ENCODE measurements at places on chromosomes 5 and 9. TPM values are rescaled to one million over a fixed set of nuclear protein-coding genes. Genes with fewer than 3 reads are reported as not detected.

Gene C1QTNF2
- 2.2 TPM for total RNA-seq

DNA sequence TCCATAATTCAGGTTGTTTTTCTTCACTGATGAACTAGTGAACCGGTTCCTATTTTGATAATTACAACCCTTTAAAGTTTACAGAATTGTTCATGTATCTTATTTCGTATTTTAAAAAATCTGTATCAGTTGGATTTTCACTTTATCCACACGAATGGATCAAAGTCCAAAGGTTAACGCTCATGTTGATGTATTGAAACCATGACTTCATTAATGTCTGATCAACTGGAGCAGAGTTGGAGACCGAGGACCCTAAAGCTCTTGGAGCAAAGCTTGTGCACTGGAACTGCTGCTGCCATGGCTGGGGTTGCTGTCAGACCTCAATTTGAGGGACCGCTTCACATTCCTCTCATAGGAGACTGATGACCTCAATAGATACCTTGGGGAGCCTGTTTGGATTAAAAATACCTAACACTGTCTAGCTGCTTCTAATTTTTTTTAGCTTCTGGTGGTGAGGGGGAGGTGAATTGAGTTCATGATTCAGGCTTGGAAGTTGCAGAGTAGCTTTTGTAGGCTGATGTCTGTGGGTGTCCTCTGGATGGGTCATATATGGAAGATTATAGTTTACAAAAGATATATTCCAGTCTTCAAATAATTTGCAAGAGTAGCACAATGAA, 45.1 kb downstream of the KIAA1958 start:
- H3K27ac ChIP-seq: no peak overlapping the region
- no peaks in the 10 kb centered on the region for H3K4me1 ChIP-seq
- no peak for DNase-seq
- no peak overlapping the region for H3K4me3 ChIP-seq
- H3K27me3 ChIP-seq: no peaks in the 10 kb centered on the region
- no peaks in the 10 kb centered on the region for H3K36me3 ChIP-seq

Gene EQTN
- not detected for total RNA-seq

Gene DNAJA1
- 125 TPM for total RNA-seq

- no peaks in the 10 kb centered on the region for H3K4me1 ChIP-seq
- no peaks in the 10 kb centered on the region for H3K36me3 ChIP-seq
- H3K27me3 ChIP-seq: no peaks in the 10 kb centered on the region
- DNase-seq: peak; percentile 60
- no peak overlapping the region for H3K4me3 ChIP-seq
Measured at GRCh38 chr9:128712451-128713410, 10.4 kb downstream of the PKN3 start.

- H3K27me3 ChIP-seq: no peaks in the 10 kb centered on the region
Measured at GRCh38 chr9:13439685-13440476, 160.4 kb upstream of the MPDZ start.

DNA sequence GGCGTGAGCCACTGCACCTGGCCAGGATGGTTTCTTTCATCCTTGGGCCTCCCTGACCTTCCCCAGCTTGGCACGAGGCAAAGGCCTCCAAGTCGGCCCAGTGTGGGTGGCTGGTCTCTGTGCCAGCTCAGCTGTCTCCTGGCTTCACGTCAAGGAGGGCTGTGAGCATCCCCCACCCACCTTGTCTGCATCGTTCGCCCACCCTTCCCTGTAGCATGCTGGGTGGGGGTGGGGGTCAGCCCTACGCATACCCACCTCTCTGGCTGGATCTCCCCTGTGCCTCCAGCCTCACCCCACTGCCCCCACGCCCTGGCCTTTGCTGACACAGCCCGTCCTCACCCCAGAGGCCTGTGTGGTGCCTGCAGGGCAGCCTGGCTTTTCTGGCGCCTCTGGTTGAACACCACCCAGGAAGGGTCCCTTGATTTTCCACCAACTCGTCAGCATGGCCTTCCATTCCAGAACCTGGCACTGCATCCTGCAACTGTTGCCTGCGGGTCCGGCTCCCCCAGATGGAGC, 8.8 kb upstream of the WDR5 start:
- no peaks in the 10 kb centered on the region for H3K36me3 ChIP-seq
- no peak overlapping the region for H3K4me3 ChIP-seq
- no peak for DNase-seq
- no peaks in the 10 kb centered on the region for H3K27me3 ChIP-seq
- H3K27ac ChIP-seq: no peak overlapping the region

DNA sequence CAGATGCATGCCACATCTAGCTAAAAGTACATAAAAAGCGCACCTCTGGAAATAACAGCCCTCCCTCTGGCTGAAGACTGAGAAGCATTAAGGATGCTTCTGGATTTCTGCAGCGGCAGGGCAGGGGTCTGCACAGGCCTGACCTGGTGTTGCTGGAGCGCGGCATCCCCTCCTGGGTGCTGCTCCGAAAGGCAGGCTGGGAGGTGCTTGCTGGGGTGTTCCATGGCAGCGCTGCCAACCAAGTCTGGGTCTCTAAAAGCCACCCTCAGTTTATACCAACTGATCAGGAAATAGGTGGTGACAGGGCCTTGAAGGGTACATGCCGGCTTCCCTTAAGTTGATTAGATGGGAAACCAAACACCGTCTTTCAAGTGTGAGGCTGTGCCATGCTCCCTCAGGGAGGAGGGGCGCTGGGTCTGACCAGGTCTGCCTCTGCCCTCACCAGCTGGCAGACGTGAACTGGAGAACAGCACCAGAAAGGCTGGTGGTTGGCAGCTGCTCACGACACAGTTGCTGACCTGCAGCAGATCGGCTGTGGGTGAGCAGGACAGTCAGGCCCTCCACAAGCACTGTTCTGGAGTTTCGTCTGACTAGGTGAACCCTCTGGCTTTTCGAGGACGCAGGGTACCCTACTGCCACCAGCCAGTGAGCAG, 81.6 kb downstream of the DAP start:
- no peak for DNase-seq
- H3K4me1 ChIP-seq: no peaks in the 10 kb centered on the region
- H3K27ac ChIP-seq: no peak overlapping the region
- no peak overlapping the region for H3K4me3 ChIP-seq
- peaks cover 47% of the 10 kb centered on the region for H3K36me3 ChIP-seq
- no peaks in the 10 kb centered on the region for H3K27me3 ChIP-seq

DNA sequence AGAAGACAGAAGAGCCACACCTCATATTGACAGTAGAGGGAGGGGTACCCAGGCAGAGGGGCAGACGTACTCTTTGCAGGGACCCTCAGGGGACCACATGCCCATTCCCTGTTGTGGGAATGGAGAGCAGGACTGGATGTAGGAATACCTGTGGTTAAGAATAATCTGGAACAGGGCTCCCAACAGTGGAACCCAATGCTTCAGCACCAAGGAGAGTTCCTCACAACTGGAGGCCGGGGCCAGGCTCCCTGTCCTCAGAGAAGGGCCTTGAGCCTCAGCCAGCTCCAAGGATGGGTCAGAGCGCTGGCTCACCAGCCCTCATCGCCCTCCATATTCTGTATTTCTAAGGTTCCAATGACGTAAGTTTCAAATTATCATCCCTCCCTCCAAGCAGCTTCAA, 7.4 kb upstream of the SHC3 start:
- no peak for DNase-seq
- H3K36me3 ChIP-seq: no peaks in the 10 kb centered on the region
- H3K27ac ChIP-seq: no peak overlapping the region
- H3K4me1 ChIP-seq: no peaks in the 10 kb centered on the region
- no peak overlapping the region for H3K4me3 ChIP-seq

- H3K4me1 ChIP-seq: peaks cover 7% of the 10 kb centered on the region
- DNase-seq: no peak
- H3K4me3 ChIP-seq: no peak overlapping the region
- H3K36me3 ChIP-seq: no peaks in the 10 kb centered on the region
Measured at GRCh38 chr5:35921930-35922329, 16.5 kb downstream of the CAPSL start.

Gene DNAJB5
- 8.3 TPM for total RNA-seq

DNA sequence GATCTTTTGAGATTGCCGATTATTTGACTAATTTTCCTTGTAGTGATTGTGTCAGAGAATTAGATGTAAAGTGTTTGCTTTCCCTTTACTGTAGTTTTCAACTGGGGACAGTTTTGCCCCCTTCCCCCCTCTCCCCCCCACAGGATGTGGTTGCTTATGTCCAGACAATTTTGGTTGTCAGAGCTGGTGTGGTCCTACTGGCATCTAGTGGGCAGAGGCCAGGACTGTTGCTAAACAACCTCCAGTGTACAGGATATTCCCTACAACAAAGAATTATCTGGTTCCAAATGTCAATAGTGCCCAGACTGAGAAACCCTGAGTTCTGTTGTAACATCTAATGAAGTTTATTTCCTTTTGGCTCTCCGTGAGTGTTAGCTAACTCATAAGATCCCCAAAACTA, 20.0 kb downstream of the TMEFF1 start:
- no peak overlapping the region for H3K27ac ChIP-seq
- no peaks in the 10 kb centered on the region for H3K4me1 ChIP-seq
- DNase-seq: no peak
